Lower leg skin (tissue), 4 donors: ENCODE measurements at places on chromosomes 12 and 14.

DNA sequence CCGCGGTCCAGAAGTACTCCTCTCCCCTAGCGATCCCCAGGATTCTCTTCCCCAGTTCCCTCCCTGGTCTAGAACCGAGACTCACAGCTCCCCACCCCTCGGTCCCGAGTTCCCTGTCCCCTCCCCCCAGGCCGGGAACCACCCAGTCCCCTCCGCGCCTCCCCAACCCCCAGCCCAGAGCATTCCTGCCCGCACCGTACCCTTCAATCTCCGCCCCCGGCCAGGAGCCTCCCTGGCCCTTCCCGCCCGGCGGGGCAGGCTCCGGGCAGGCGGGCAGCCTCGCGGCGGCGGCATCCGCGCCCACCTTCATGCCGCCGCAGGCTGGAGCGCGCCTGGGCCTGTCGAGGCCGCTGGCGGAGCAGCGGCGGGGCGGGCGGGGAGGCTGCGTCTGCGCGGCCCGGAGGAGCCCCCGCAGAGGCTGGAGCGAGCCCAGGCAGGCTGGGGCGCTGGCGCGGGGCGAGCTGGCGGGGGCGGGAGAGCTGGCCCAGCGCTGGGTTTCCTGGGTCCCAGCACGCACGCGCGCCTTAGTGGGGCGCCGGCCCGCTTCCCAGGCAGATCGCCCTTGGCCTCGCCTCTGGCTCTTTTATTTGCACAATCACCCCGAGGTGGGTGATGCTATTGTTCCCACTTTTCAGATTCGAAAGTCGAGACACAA lies 22.2 kb upstream of the GPR132 start:
- no peak for DNase-seq

DNA sequence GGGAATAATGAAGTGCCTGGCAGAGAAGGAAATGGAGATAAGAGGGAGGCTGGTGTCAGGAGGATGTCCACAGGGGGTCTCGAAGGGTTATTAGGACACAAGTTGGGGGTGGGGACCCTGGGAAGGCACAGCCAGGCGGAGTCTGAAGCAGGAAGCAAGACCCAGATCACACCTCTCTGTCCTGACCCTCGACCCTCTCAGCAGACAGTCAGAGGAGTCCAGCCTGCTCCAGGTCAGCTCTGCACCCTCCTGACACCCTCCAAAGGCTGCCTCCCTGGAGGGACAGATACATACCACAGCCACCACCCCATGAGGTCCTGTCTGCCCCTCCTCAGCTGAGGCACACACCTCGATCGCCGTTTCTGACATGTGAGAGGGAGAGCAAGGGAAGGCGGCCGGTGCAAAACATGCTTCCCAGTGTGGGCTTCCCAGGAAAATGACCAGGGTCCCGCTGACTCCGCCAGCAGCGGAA lies 9.0 kb downstream of the BCL11B start:
- DNase-seq: no peak

DNA sequence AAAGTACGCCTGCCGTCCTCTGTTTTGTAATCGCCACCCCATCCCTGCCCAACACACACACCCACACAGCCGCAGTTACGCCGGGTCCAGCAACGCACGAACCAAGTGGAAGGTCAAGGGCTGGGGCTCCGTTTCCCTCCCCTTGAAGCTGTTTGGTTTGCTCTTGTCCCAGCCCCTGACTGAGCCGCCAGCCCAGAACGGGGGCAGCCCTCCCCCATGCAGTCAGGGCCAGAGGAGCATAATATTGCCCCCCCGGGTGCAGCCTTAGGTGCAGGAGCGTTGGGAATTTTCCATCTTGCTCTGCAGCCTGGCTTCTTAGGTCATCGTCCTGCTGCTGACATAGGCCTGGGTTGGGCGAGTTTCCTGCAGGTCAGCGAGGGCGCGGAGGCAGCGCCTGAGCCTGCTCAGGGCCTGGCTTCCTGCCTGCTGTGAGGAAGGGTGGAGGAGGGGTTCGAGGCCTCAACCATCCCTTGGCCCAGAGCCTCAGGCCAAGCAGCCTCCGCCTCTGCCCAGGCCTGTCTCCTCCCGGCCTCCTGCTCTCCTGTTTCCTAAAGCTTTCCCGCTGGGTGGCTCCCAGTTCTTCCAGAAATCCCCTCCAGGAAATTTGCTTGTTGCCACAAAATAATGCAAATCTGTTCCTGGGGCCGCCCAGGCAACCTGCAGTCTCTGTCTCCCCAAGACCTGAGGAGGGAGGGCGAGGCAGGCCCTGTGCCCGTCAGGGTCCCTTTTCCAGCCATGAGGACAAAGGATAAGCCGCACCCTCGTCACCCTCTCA lies 44.5 kb downstream of the PSMA6 start:
- peak; percentile 96 for DNase-seq

DNA sequence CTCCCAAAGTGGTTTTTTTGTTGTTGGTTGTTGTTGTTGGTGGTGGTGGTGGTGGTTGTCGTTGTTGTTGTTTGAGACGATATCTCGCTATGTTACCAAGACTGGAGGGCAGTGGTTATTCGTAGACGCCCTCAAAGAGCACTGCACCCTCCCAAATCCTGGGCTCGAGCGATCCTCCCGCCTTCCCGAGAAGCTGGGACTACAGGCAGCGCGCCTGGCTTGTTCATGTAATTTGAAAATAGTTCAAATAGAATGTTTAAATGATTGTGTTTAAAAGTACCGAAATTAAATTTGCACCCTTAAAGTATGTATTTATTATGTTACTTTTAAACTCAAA lies 439 bp upstream of the ANAPC5 start:
- DNase-seq: no peak

- no peak for DNase-seq
Measured at GRCh38 chr14:25622763-25623162, 572.8 kb upstream of the STXBP6 start.

GRCh38 chr12:56628671-56629458 lies 1.3 kb downstream of the BAZ2A start:
- DNase-seq: peak; percentile 94
